ENCODE measurements at places on chromosomes 2 and 18.

DNA sequence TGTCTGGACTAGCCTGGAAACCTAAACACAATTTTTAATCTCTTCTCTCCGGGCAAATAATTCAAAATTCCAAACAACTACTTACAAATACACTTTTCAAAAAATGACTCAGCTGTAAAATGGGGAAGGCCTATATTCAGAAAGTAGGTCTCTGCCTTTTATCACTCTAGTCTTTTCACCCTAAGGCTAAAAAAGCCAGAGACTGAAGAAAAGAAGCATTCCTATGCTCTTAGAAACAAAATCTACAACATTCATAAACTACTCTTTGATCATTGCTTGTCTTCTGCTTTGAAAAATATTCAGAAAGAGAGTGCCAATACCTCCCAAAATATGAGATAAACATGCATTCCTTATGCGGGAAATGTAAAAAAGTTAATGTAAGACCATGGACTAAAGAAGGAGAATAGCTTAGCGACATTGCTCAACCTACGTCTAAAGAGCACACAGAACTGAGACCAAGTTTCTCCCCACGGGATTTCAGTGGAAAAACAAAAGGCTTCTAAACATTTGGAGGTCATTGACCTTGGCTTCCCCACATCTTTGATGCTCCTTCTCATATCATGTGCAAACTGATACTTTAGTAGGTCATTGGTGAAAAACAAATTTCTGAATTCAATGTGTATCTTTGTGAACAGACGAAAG is 74.4 kb upstream of the EPB41L3 start:
- no peak for DNase-seq

- no peak for DNase-seq
Observed at GRCh38 chr2:121236101-121236640, 48.8 kb downstream of the TFCP2L1 start.

GRCh38 chr18:69282371-69282770 is 118.3 kb upstream of the DOK6 start:
- no peak for DNase-seq

- no peak for DNase-seq
Observed at GRCh38 chr2:23700627-23701026, 226.3 kb downstream of the ATAD2B start.

DNA sequence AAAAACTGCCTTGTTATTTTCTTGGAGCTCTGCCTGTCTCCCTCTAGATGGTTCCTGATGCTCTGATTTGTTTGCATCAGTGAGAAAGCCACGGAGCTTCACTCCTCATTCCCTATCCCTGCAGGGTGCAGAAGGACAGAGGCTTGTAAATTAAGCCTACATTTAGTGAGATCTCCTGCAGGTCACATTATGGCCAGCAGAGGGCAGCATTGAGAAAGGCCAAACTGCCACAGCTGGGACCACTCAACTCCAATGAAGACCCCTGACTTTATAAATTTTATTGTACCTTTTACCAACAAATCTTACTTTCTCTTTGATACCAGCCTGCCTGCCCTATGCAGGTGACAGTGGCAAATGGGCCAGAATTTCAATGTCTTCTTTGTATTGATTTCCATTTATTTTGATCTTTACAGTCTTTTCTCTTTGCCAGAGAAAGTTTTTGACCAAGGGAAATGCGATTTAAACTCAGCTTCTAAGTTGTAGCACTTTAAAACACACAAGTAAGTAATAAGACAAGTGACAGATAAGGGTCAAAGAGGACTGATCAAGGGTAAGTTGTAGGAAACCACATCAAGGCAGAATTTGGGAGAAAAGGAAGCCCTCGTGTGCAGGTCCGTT is 1029.1 kb upstream of the KLHL29 start:
- DNase-seq = peak; percentile 29

GRCh38 chr18:26546170-26546874 is 2.0 kb downstream of the KCTD1 start:
- peak; percentile 67 for DNase-seq

DNA sequence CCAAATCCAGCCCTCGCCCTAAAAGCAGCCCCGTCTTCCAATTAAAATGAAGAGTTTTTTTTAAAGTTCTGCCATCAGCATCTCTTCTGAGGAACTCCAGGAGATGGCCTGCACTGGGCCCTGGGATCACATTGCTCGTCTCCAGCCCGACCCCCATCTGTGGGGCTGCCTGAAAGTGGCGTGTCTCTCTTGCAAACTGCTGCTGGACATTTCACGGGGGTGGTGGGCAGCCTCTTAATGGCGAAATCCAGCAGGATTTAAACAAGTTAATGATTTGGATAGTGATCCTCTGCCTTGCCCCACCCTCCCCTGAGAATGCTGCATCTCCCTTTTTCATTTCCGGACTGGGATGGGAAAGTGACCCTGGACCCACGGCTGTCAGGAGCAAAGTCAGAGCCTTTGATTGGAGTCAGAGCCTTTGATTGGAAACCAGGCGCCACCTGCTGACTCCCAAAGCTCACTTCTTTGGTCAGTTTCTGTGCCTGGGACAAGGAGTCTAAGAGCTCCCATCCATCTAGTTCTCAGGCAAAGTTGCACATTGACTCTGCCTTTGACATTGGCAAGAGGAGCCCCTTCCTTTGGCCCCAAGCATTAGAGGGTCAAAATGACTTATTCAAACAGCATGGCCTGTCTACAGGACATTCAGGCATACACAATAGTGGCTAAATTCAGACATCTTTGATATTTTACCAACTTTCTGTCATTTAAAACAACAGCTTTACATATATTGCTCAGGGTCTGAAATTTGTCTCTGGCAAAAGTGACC is 155.2 kb downstream of the SH3BP4 start:
- DNase-seq = peak; percentile 56

GRCh38 chr2:13576406-13577036 is 859.8 kb downstream of the TRIB2 start:
- no peak for DNase-seq

- no peak for DNase-seq
Observed at GRCh38 chr2:235930701-235931100, 237.5 kb downstream of the GBX2 start.

- DNase-seq = no peak
Observed at GRCh38 chr2:113309655-113310387, 31.1 kb upstream of the PAX8 start.

- no peak for DNase-seq
Observed at GRCh38 chr18:54530285-54530684, 60.8 kb upstream of the DYNAP start.

GRCh38 chr2:119468154-119468955 is 36.7 kb downstream of the TMEM37 start:
- no peak for DNase-seq

DNA sequence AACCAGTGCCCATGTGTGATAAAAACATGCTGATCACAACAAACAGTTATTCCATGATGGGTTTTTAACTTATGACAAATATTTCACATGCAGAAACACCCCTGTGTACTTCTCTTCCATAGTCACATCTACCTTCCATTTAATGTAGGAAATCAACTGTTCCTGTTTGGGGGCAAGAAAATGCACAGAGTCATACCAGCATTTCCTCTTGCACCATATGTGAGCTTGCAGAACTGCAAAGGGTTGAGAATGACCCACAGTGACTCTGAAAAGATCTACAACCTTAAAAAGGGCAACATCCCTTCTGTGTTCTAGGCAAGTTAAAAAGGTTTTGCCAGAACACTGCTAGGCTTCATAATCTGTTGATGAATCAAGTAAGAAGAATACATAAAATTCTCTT is 9.9 kb downstream of the BMP10 start:
- DNase-seq = no peak

- peak; percentile 33 for DNase-seq
Observed at GRCh38 chr2:197435598-197436420, 981 bp upstream of the SF3B1 start.

GRCh38 chr2:155301221-155301620 is 602.7 kb downstream of the KCNJ3 start:
- DNase-seq = no peak

DNA sequence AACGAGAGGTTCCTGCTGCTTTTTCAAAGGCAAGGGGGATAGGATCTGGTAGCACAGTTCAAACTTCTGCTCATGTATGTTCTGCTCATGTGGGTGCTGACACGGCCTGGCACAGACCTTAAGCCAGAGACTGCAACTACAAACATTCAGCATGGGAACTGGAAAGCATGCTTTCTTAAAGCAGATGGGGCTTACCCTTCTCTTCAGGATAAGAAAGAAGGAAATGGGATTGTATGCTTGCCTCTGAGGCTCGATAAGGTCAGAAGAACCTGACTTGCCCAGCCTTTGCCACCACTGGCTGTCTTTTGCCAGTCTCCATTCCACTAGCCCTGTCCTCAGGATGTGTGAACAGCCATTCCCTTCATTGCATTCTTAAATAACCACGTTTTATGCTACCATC is 10.7 kb downstream of the DOCK10 start:
- no peak for DNase-seq
